Nucleus accumbens (tissue), 56 donors: ENCODE measurements at places on chromosomes 6 and 20.

DNA sequence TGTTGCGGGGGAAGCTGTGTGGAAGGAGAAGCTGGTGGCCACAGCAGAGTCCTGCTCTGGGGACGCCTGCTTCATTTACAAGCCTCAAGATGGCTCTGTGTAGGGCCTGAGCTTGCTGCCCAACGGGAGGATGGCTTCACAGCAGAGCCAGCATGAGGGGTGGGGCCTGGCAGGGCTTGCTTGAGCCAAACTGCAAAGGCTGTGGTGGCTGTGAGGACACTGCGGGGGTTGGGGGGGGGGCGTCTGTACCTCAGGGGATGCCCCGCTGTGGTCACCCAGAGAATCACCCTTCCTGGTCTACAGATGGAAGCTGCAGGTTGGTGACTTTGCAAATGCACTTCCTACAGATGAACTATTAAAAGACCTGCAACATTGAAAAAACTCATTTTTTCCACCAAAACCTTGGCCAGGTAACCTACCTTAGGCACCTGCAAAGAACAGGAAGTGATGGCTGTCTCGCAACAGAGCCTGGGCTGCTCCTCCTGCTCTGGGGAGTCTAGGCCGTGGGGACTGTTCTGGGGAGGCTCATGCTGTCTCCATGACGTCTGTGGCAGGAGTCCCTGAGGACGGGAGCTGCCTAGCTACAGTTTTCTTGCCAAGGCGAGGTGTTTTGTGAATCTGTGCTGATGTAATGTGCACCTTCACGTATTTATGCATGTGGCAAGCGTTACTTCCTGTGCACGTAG lies 7.3 kb downstream of the NPBWR2 start:
- DNase-seq = no peak

DNA sequence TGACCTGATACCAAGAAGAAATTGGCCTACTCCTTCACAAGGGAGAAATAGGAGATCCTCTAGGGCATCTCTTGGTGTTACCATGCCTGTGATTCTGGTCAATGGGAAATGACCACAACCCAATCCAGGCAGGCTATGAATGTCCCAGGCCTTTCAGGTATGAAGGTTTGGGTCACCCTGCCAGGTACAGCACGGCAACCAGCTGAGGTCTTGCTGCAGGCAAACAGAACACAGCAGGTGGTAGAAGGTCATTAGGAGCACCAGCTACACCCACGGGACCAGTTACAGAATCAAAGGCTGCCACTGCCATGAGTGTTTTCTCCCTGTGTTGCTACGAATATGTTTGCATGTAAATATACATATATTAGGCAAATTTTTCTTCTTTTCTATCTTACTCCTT lies 202.3 kb downstream of the ERMARD start:
- DNase-seq = no peak

DNA sequence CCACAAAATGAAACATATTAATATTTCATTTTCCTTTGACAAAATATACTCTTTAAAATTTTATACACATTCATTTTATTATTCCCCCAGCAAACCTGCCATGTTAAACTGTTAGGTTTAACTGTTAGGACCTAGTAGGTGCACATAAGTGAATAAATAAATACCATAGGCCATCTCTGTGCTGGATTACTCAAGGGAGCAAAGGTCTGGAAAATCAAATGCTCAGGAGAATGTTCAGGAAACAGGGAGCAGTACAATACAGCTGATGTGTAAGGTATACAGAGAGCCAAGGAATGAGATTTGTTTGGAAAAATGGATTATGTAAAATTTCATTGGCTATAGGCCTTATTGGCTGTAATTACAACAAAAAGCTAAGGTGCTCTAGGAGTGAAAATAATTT lies 339.3 kb downstream of the BCKDHB start:
- DNase-seq = no peak

DNA sequence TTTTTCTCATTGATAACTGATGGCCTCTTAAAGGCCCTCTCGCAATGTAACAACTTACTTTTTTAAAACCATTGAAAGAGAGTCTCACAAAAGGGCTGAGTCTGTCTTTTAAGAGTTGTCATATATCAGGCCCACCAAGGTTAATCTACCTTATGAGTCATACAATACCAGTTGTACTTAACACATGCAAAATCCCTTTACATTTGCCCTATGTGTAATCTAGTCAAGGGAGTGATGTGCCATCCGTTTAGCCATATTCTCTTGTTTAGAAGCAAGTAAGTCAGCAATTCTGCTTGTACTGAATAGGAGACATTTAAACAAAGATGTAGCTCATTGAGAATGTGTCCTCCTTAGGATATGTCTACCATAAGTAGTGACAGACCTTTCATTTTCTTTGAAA lies 143.7 kb downstream of the TENT5A start:
- DNase-seq = no peak
